ENCODE measurements at places on chromosomes 16 and 17.

GRCh38 chr17:79405823-79406222 lies 205.0 kb downstream of the RBFOX3 start:
- DNase-seq = no peak

DNA sequence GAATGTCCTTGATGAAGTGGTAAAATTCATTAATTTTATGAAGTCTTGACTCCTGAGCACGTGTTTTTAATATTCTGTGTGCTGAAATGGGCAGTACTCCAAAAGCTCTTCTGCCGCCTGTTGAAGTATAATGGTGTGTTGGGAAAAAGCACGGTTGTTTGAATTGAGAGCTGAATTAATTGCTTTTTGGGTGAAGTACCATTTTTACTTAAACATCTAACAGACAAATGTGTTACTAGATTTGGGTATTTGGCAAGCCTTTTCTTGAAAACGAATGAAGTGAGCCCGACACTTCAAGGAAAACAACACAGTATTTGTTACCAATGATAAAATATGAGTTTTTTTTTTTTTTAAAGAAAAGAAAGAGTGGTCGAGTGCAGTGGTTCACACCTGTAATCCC lies 22.5 kb downstream of the WWP2 start:
- DNase-seq = no peak

DNA sequence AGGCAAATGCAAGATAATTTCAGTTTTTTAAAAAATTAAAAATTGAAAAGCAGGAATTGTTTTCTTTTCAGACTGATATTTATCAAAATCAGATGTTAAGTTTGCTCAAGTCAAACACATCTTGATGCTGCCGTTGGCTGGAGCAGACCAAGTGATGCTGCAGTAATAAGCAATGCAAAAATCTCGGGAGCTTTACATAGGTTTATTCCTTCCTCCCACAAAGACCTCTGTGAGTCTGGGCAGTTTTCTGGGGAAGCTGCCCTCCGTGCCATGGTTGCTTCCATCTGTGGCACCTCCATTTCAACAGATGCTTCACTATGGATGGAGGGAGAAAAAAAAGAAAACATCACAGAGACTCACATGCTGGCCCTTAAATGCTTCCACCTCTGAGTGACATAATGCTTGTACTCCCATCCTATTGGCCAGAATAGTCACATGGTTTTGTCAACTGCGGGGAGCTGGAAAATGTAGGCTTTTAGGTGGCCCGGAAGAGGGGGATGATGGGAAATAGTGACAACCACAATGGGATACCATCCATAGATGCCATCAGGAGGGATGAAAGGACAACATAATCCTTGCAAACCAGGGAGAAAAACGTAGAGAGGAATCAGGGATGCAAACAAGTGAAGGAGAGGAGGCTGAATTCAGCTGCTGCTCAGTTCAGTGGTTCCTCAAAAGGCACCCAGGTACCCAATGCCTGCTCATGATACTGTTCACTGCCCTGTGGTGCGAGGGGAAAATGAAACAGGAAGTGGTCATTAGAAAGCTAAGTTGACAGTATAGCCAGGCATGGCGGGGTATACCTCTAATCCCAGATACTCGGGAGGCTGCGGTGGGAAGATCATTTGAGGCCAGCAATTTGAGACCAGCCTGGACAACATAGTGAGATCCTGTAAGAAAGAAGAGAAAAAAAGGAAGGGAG lies 13.5 kb upstream of the ERCC4 start:
- no peak for DNase-seq

GRCh38 chr17:58710948-58711552 lies 18.6 kb downstream of the RAD51C start:
- peak; percentile 4 for DNase-seq

DNA sequence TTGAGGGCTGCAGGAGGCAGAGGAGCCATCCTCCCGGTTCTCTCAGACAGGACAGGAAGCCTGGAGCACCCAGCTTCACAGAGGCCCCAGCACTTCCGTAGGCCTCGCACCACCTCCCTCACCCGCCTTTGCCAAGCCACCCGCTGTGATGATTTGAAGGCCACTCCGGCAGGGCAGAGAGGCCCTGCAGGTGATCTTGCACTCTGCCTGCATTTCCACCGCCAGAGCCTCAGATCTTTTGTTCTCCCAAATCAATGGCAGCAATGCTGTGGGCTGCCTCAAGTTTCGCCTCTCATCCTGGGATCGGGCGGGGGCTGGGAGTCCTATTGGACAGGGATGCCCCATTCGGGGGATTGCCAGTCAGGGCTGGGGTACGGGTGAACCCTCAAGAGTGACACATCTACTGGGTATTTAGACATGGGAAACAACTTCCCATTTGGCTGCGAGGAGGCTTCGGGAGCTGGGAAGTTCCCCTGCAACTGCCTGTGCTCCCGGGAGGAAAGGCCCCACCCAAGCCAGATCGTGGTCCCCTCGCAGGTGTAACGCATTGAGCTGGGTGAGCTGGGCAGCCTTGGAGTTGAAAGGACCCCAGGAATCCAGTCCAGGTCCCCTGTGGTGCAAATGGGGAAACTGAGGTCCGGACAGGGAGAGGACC lies 34.8 kb upstream of the PEMT start:
- peak; percentile 37 for DNase-seq

- DNase-seq = no peak
Measured at GRCh38 chr16:11100239-11100750, 155.7 kb downstream of the SOCS1 start.

GRCh38 chr17:83183145-83183948 lies 103.9 kb downstream of the METRNL start:
- DNase-seq = no peak

- DNase-seq = no peak
Measured at GRCh38 chr17:71482625-71483024, 638.2 kb upstream of the SOX9 start.

DNA sequence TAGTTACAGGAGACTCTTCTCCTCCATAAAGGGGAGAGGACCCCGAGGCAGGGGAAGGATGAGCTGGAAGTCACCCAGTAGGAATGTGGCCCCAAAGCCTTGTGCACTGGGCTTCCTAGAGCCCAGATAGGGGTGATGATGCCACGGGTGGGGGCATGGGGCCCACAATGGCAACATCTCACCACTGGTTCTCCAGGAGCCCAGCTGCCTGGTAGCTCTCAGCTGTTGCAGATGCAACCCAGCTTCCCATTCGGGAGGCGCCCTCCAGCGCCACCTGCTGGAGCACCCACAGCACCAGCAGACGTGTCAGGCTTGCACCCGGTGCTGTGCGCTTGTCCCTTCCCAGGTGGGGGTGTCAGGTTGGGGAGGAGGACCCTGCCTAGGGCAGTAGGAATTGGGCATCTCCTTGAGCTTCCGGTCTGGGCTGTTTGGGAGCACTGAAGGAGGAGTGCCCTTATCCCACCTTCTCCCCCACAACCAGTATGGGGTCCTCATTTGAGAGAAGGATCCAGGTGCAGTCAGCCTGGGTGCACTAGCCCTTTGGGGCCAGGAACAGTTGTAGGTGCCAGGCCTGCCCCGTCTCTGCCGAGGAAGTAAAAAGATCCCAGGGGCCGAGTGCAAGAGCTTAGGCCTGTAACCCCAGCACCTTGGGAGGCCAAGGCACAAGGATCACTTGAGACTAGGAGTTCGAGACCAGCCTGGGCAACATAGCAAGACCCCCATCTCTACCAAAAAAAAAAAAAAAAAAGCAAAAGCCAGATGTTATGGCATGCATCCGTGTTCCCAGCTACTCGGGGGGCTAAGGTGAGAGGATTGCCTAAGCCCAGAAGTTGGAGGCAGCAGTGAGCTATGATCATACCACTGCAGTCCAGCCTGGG lies 14.4 kb downstream of the CDIPT start:
- no peak for DNase-seq

- no peak for DNase-seq
Measured at GRCh38 chr17:39183045-39183444, 14.4 kb downstream of the CACNB1 start.

DNA sequence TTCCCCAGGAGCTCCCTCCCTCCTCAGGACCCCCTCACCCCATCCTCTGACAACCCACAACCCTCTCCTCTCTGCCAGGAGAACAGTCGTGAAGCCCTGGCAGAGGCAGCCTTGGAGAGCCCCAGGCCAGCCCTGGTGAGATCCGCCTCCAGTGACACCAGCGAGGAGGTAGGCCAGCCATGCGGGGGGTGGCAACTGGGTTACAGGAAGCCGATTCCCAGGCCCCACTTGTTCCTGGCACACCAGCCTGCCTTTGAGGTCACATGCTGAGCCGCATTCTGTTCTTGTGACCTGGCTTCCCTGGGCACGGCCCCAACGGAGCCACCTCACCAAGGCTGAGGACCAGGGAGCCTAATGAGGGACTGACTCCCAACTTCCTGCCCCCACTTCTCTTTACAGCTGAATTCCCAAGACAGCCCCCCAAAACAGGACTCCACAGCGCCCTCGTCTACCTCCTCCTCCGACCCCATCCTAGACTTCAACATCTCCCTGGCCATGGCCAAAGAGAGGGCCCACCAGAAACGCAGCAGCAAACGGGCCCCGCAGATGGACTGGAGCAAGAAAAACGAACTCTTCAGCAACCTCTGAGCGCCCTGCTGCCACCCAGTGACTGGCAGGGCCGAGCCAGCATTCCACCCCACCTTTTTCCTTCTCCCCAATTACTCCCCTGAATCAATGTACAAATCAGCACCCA lies 7.9 kb downstream of the NAT9 start:
- DNase-seq = no peak

GRCh38 chr16:53094013-53094630 lies 39.3 kb downstream of the CHD9 start:
- no peak for DNase-seq

- peak; percentile 23 for DNase-seq
Measured at GRCh38 chr17:75524970-75525805, at the start of gene LLGL2. Gene LLGL2, plus strand, starts transcription at chr17:75525697. Its CDS starts 17,730 bp downstream, at chr17:75543427.

DNA sequence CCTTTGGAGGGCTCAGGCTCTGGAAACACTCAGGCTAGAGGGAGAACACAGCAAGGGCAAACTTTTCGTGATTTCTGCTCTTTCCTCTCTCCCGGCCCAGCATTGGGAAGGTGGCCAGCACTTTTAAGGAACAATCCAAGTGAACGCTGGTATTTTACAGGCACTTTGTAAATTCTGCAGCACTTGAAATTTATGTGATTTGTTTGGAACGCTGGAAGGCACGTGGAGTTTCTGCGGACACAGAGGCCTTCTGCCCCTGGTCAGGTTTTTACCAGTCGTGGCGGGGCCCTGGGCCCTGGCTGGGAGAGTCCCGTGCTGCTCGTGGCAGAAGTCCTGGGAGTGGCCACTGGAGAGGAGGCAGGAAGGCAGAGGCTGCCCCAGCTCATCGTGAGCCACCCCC lies 188.6 kb downstream of the ENGASE start:
- no peak for DNase-seq

DNA sequence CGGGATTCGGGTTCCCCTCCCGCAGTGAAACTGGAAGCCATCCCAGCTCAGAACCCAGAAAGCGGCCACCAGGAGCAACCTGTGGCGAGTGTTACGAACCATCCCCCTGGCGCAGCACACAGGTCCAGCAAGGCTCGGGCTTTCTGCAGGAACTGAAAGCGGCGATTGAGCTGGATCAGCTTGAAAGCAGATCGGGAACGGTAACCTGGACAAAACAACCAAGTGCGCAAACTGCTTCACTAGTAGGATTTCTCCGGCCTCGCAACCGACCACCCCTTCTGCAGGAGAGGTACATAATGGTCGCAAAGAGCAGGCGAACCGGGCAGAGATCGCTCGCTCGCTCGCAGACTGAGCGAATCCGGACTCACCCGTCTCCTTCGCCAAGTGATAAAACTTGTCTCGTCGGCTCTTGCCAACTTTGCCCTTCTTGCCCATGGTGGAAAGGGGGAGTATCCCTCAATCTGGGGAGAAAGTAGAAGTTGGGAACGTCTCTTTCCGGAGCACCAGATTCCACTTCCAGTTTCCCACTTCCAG lies 696 bp upstream of the PSMC5 start:
- DNase-seq = no peak

DNA sequence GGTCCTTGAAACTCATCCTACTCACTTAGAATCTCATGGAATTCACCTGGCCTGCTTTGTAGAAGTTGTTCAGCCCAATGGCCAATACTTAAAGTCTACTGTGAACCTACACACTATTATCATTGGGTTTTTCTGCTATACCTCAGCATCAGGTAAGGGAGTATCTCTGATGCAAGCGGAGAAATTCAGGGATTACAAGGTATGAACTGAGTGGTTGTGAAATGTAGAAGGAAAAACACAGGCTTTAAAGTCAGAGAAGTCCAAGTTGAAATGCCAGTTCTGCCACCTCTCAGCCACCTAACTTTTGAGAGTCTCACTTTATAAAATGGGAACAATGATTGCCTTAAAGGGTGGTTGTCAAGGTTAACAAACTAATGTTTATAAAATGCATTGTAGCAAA lies 31.0 kb downstream of the COX11 start:
- DNase-seq = no peak

DNA sequence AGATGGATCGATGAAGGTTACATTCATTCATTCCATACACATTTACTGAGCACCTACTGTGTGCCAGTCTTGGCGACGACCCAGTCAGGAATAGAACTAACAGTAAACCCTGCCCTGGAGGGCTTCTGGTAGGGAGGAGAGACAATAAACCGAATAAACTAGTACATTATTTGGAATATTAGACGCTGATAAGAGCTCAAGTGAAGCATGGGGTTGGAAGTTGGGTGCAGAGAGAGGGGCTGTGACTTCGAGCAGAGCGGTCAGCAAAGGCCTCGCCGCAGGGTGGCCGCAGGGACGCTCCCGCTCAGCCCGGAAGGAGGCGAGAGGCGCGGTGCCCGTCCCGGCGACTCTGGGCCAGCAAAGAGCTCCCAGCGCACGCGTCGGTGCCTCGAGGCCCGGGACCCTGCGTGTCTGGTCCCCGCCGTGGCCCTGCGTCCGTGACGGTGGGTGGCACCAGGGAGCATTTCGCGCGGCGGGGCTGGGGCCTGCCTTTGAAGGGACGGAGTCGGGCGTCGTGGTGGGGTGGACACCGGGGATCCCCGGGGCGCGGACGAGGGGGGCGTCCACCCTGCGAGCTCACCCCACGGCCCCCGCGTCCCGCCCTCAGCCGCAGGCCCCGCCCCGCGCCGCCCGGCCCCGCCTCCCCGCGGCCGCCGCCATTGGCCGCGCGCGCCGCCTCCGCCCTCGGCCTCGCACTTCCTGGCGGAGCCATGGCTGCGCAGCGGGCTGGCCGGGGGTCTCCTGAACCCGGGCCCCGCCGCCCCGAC lies at the start of gene KLHL36:
Gene KLHL36, plus strand, starts transcription at position 684 of the 767 bp plus-strand sequence. CDS start 2,357 bp downstream, outside the sequence.
- no peak for DNase-seq

- DNase-seq = no peak
Measured at GRCh38 chr17:19996502-19996901, 12.7 kb upstream of the SPECC1 start.

GRCh38 chr16:62638324-62638911 lies 602.2 kb upstream of the CDH8 start:
- DNase-seq = no peak

- no peak for DNase-seq
Measured at GRCh38 chr16:49282690-49283375, 1.2 kb upstream of the CBLN1 start.

- DNase-seq = no peak
Measured at GRCh38 chr17:79549141-79549915, 61.5 kb downstream of the RBFOX3 start.

DNA sequence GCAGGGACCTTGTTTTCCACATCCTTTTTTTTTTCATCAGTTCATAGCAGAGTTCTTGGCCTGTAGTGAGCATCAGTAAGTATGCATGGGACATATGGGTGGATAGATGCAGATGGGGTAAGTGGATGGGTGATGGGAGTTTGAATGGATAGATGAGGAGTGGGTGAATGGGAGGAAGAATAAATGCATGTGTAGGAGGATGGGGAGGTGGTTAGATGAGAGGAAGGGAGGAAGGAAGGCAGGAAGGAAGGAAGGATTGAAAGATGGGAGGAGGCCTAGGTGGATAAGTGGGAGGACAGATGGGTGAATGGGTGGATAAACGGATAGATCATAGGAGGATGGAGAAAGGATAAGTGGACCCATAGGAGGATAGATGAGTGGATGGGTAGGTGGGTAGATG lies 3.9 kb upstream of the BEAN1 start:
- no peak for DNase-seq

GRCh38 chr16:72769876-72770275 lies 278.1 kb downstream of the ZFHX3 start:
- DNase-seq = no peak
